ENCODE measurements at places on chromosomes 1 and 21. TPM values are rescaled to one million over a fixed set of nuclear protein-coding genes. Genes with fewer than 3 reads are reported as not detected.

DNA sequence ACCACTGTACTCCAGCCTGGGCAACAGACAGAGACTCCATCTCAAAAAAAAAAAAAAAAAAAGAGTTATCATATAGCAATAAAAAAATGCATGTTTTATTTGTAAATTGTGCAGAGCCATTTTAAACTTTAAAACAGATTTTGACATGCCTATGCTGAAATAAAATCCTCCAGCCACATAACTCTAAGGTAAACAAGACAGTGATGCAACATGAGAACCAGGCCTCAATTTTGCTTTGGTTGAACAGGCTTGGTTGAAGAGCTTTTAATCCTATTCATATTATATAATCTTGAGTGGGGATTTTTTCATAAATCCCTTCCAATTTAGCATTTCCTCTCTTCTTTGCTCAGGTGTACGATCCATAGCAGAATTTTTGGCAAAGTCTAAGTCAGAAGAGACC is 26.1 kb downstream of the ARMH1 start:
- peaks cover 27% of the 10 kb centered on the region for H3K4me1 ChIP-seq
- H3K27ac ChIP-seq, result no peak overlapping the region
- no peak overlapping the region for H3K4me3 ChIP-seq

DNA sequence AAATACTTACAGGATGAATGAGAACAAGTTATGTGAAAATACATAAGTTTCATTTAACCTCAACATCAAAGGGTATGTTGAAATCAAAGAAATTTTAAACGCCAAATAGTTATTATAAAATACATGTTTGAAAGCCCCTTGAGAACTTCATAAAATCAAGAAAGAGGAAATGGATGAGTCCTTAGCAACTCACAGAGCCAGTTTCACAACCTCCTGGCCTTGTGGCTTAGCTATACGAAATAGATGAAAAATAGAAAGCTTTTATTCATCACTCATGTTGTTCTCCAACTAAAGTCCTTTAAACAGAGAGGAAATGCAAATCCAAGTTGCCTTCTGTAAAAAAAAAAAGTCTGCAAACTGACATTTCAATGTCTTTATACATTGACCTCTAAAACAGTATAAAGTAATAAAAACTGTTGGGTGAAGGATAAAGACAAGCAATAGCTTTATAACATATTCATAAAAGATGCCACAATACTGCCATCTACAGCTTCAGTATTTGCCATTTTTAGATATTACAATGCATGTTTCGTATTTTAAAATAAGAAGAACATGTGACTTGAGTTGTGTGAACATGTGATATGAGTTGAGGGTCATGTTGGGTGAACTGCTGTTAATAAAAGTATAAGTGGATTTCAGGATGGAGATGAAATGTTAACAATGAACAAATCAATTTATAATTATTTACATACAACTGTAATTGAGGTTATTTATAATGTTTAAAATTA is 847.8 kb downstream of the MRPL39 start:
- no peak overlapping the region for H3K4me3 ChIP-seq
- no peak for DNase-seq
- no peaks in the 10 kb centered on the region for H3K4me1 ChIP-seq
- H3K27ac ChIP-seq, result no peak overlapping the region
- no peaks in the 10 kb centered on the region for H3K36me3 ChIP-seq

GRCh38 chr1:116881879-116882520 is 27.7 kb upstream of the PTGFRN start:
- no peak for DNase-seq
- peaks cover 9% of the 10 kb centered on the region for H3K27me3 ChIP-seq
- no peak overlapping the region for H3K27ac ChIP-seq
- peaks cover 21% of the 10 kb centered on the region for H3K4me1 ChIP-seq

DNA sequence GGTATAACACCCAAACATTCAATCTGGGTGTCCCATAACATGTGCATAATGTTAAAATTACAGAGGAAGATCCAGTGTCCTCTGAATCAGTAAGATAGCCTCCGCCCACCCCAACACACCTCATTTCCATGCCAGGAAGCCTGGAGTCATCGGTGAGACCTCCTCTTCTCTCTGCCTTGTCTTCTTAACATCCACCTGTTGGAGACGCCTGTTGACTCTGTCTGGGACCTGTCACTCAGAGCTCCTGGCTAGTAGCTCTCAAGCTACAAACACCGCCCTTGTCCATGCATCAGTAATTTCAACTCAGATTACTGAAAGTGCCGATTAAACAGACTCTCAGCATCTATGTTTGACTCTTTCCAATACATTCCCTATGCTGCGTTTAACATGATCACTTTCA is 27.4 kb downstream of the KCNJ15 start:
- no peaks in the 10 kb centered on the region for H3K27me3 ChIP-seq
- DNase-seq, result no peak
- no peak overlapping the region for H3K4me3 ChIP-seq

DNA sequence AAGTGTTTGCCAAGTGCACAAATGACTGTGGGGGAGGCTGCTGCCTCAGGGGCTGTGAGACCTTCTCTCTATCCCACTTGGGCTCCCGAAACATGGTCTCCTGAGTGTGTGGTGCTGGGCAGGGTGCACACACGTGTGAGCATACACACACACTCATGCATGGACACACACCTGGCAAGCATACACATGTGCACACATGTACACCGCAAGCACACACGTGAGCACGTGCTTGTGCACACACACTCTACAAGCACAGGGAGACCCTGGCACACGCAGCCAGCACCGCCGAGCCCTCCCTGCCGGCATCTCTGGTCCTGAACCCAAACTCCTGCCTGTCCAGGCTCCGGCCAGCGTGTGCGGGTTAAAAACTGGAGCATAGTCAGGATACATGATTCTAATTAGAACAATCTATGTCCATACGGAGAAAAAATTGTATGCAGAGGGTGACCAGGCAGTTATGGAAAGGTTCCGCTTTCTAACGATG is 79.4 kb upstream of the TTC34 start:
- peaks cover 2% of the 10 kb centered on the region for H3K4me1 ChIP-seq
- no peak overlapping the region for H3K27ac ChIP-seq
- H3K36me3 ChIP-seq, result no peaks in the 10 kb centered on the region

DNA sequence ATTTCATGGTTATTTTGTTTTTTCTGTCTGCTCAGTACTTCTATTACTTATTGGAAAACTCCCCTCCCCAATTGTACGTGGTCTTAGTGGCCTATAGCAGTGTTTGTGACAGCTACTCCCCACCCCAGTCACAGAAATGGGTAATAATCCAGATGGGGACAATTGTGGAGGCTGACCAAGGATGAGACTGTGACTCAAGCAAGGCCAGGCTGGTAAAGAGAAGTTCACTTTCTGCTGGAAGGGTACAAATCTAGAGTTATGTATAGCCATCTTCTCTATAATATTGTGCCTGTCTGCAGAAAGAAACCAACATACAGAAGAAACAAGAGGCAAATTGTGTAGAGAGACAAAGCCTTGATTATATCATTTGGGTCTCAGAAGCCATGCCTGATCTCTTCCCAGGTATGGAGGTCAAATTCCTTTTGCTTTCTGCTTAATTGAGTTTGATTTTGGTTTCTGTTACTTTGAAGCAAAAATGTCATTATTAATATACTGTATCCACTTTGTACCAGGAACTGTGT is 270.4 kb downstream of the HLX start:
- H3K4me1 ChIP-seq, result no peaks in the 10 kb centered on the region
- no peak overlapping the region for H3K4me3 ChIP-seq
- no peaks in the 10 kb centered on the region for H3K27me3 ChIP-seq
- no peak for DNase-seq
- no peak overlapping the region for H3K27ac ChIP-seq
- no peaks in the 10 kb centered on the region for H3K36me3 ChIP-seq

CELA3B gene
- not detected for total RNA-seq

FCGR1A gene
- 55.9 TPM for total RNA-seq

DNA sequence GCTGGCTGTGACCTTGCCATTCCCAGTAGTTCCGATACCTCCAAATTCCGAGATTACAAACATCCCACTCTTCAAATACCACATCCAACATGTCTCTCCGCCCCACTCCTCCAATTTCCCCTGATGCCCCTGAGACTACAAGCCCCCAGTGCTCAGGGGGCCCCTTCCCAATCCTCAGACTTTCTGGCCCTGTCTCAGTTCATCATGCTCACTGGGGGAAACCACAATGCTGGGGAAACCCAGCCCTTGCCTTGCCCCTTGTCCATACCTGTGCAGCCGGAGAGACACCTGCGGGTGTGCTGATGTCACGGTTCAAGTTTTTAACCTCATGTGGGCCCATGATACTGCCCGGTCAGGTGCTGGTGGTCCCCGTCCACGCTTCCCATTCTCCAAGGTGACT is 226.6 kb downstream of the CAMTA1 start:
- DNase-seq, result no peak
- no peak overlapping the region for H3K27ac ChIP-seq
- no peaks in the 10 kb centered on the region for H3K36me3 ChIP-seq
- no peak overlapping the region for H3K4me3 ChIP-seq

IFFO2 gene
- 19.0 TPM for total RNA-seq

DNA sequence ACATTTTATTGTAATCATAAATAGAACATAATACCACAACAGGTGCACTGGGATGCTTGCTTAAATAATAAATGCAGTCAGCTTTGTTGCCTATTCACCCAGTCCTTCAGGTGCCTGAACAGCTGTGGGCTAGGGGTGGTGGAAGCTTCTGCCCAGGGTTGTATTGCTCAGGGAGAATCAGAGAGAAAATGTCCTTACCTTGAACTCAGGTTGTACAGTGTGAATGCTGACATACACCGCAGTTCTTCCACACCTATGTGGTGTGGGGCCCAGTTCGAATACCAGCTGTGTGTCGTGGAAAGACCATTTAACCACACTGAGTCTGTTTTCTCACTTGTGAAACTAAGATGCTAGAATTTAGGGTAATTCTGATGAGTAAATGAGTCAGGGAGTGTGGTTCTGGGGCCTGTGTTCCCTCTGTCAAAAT is 115.7 kb upstream of the ATP1A1 start:
- no peaks in the 10 kb centered on the region for H3K27me3 ChIP-seq
- no peak overlapping the region for H3K27ac ChIP-seq
- no peaks in the 10 kb centered on the region for H3K4me1 ChIP-seq
- no peak for DNase-seq
- H3K4me3 ChIP-seq, result no peak overlapping the region
- no peaks in the 10 kb centered on the region for H3K36me3 ChIP-seq

DNA sequence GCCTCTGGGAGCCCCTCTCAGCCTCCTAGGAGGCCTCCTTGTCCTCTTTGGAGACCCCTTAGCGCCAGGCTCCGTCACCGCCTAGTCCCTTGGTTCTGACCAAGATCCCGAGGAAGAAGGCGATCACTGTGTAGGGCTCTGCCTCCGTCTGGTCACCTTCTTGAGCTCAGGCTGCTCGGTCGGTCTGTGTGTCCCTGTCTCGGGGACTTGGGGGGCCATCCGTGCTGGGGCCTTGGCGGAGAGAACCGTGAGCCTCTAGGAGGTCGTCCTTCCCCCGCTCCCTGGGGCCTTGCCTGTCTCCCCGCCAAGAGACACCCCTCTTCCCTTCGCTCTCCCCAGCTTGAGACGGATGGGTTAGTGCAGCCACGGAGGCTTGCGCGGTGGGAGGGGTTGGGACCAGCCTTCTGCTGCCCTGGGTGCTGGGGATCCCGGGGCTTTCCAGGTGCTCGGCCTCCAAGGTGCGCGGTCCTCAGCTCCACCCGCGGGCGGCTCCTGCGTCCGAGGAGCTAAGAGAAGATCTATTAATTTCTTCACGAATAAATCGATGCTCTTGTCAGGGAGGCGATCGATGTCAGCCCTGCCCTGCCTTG is 701 bp upstream of the INSRR start:
- H3K36me3 ChIP-seq, result no peaks in the 10 kb centered on the region
- no peak for DNase-seq
- no peak overlapping the region for H3K27ac ChIP-seq

GRCh38 chr1:73537400-73537799 is 660.6 kb downstream of the LRRIQ3 start:
- no peak overlapping the region for H3K4me3 ChIP-seq
- H3K36me3 ChIP-seq, result no peaks in the 10 kb centered on the region
- no peak overlapping the region for H3K27ac ChIP-seq
- DNase-seq, result no peak

DNA sequence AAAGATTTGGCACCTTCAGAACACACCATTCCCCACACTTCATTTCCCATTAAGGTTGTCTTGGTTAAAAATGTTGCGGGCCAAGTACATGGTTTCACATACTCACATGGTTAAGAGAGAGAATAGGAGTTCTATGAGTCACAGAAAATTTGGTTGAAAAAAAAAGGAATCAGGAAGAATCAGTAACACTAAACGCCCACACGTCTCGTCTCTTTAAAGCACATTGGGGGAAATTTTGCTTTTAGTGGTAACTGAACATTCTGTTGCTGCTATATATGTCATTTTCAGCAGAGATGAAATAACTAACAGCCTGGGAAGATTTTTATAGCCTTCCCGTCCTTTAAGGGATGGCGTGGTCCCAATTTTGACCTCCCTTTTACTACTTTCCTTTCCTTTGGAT is 132.9 kb upstream of the ERG start:
- H3K27me3 ChIP-seq, result no peaks in the 10 kb centered on the region
- DNase-seq, result no peak
- H3K4me3 ChIP-seq, result no peak overlapping the region
- H3K4me1 ChIP-seq, result no peaks in the 10 kb centered on the region
